IPS-NIHi11 (cell line): ENCODE measurements at places on chromosomes 16 and 17.

GRCh38 chr17:65388911-65389310, 172.5 kb downstream of the AXIN2 start:
- DNase-seq: no peak

GRCh38 chr17:4487820-4488716, 10.6 kb upstream of the SPNS2 start:
- no peak for DNase-seq

GRCh38 chr17:68634345-68634876, 33.2 kb upstream of the FAM20A start:
- no peak for DNase-seq

DNA sequence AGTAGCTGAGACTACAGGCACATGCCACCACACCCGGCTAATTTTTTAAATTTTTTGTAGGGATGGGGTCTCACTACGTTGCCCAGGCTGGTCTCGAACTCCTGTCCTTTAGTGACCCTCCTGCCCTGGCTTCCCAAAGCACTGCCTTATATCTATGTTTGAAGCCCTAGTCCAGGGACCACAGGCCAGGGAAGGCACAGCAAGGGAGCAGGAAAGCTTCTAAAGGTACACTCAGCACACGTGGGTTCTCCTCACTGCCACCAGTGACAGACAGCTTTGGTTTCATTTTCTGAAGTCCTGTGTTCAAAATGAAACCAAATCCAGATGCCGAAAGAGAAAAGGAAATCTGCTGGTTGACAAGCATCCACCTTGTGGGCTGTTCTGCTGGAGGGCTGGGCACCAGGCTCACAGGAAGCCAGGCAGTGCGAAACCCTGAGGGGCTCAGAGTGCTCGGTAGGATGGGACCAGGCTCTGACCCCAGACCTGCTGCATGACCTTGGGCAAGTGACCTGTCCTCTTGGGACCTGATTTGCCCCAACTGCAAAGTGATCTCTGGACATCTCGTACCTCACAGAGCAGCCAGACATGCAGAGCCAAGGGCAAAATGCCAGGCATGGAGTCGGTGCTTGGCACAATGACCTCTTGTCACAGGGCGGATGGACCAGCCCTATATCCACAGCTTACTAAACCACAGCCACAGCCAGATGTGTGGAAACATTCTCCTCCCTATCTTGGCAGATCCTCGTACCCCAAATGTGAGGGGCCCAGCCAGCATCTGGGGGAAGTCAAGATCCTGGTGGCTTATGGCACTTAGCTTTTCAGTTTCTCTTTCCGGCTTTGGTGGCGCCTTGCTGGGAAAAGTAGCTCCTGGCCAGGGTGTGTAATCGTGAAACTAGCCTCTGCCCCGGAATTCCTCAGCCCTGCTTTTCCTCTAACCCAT, 2.8 kb upstream of the SOCS1 start:
- DNase-seq: no peak

GRCh38 chr17:66661411-66662256, 173.3 kb upstream of the CACNG5 start:
- DNase-seq: no peak

DNA sequence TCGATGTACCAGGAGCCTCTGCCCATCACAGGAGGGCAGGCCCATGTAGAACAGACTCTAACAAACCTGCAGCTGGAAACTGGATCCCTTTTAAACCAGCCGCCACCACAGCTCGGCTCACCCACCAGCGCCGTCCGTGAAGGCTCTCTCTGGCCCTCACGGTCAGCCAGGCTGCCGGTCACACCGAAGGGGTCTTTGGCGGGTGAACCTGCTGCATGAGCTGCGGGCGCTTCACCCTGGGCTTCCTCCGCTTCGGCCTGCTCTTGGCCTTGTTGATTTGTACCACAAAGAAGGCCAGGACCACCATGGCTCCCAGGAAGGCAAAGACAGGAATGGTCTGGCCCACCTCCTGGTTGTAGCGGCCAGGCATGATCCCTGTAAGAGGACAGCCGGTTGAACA, 11.7 kb upstream of the SLC38A8 start:
- no peak for DNase-seq

- DNase-seq: no peak
Measured at GRCh38 chr17:21010705-21011596, 31.9 kb downstream of the USP22 start.

DNA sequence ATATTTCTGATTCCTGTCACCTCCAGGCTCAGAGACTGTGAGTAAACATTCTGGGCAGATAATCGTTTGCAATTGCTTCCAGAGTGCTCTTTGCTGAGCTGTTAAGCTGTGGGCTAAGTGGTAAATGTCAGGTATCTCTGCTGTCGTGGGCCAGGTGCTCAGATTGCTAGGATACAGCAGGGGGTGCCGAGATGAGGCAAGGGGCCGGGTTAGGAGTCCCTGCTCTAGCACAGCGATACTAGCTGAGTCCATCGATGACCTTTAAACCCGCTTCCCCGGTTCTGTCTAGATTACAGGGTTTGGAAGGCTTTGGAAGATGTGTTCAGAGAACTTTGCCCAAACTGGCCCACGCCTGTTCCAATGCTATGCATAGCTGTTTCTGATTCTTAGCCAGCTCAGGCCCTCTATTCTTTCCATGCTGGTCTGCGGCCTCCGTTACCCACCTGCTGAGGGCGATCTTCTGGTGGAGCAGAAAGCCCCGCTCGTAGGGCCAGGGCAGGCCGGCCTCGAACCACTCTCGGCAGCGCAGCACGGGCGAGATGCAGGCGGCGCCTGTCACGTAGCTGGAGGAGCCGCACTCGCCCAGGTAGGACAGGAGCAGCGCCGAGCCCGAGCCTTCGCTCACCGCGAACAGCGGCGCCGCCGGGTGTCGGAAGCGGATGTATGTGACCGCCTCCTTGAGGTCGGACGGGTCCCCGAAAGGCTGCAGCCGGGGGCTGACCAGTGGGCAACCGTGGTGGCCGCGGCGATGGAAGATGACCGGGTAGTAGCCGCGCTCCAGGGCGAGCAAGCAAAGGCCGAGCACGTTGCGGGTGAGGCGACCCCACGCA, 979 bp downstream of the ABHD15 start:
- DNase-seq: peak; percentile 64

DNA sequence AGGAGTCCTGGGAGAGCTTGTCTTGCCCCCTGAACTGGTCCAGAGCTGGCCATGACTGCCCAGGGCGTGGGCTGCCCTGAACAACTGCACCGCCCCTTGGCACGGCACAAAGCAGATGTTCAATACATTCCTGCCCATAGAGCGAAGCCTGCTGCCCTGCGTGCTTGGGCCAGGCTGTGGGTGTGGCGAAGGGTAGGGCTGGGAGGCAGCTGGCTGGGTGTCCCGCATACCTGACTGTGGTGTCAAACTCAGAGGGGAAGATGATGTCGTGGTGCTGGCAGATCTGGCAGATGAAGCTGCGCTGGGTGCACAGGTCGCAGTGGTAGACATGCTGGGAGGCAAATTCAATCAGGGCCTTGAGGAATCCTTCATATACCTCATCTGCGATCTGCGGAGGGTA, 124.2 kb upstream of the SMURF2 start:
- no peak for DNase-seq

DNA sequence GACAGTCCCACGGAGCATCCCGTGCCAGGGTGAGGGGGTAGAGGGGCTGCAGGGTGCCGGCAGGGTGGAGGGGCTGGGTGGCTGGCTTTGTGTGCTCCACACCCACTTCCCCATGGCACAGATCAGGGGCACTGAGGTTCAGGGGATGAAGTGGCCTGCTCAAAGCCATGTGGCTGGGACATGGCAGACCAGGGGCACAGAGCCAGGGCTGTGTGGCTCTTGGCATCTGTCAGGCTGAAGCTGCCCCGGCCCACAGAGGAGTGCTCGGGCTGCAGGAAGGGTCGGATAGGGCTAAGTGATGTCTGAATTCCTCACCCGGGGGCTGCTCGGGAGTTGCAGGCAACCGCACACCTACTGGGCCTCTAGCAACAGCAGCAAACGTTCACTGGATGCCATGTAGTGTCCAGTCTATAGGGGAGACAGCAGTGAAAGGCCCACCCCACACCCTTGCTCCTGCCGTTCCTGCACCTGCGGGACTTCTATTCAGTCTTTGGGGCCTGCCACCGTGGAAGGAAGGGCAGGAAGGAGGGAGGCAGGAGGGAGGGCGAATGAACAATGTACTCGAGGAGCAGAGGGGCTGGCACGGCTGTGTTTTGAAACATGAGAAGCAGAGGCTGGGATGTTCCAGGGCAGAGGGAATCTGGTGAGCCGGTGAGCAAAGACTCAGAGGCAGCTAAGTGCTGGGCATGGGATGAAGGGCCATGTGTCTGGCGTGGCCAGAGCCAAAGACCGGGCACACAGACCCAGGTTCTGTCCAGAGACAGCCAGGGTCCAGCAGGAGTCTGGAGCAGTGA, 15.1 kb downstream of the SLC5A10 start:
- peak; percentile 82 for DNase-seq

GRCh38 chr16:25034911-25035310, 19.7 kb upstream of the ARHGAP17 start:
- no peak for DNase-seq

DNA sequence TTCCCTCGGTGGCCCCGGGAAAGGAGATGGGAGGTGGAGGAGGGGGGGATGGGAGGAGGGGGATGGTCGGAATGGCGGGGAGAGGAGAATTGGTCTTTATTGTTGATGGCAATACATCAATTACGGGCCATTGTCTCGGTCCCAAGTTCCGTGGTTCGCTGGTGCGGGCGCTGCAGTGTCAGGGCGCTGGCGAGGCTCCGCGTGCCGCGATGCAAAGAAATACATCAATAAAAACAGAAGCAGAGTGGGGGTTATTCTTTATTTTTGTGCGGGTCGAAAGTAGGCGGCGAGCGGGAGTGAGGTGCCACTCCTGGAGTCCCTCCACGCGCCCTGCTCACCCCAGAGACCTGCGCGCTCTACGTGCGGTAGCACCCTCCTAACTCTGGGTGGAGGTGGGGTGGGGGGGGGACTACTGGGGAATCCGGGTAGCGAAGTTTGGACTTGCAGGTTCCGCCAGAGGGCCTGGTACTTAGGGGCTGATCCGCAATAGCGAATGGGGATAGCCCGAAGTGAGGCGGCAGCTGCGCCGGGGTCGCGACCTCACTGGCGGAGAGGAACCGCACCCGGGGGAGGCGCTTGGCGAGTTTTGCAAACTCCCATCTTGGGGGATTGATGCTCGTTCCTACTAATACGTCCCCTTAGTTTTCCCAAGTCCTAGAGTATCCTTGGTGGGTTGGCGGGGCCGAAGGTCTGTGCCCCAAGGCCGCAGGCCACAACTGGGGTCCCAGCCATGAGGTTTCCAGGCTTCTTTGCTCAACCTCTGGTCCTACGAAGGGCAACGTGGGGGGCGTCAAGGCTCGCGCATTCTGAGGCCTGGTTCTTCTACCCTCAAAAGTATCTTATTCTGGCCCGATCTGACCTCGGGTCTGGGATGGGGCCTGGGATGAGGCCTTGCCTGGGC, 3.5 kb upstream of the SALL1 start:
- peak; percentile 50 for DNase-seq

DNA sequence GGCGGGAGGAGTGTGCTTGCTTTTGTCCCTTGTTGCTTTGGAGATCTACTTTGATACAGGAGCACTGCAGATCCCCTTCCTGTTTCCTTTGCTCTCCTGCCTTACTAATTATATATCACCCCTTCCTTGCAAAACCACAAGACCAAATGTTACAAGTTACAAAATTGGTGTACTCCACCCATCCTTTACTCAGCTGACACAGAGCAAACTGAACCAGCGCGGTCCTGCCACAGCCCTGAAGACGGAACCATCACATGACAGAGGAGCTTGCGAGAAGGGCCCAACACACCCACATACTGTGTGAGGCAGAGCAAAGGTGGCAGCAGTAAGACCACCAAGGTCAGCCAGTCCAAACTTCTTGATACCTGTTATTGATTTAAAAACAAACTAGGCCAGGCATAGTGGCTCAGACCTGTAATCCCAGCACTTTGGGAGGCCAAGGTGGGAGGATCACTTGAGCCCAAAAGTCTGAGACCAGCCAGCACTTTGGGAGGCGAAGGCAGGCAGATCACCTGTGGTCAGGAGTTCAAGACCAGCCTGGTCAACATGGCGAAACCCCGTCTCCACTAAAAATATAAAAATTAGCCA, 33.2 kb downstream of the CYTH1 start:
- no peak for DNase-seq

DNA sequence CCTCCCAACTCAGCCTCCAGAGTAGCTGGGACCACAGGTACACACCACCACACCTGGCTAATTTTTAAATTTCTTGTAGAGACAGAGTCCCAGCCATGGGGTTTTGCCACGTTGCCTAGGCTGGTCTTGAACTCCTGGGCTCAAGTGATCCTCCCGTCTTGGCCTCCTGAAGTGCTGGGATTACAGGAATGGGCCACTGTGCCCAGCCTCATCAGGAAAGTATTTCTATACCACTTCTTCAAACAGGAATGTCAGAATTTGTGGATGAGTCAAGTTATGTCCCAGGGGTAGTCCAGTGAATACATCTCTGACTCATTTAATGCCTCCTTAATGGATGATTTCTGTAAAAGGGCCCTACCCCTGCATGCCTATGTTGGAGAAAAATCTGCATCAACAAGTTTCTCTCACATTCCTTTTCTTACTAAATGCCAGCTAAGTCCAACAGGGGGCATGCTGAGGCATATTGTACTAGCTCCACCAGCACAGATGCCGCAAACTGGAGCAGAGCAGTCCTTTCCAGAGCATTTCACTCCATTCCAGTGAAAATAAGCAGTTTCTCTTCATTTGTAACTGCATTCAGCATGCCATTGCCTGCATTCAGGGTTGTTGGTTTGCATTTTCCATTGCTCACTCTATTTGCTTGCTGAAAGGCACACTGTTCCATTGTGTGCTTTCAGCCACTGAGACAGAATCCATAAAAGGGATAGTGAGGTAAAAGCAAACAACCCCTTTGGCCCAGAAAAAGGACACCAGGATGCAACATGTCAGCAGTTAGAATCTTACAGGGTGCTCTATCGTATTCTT, 5.3 kb upstream of the CAVIN1 start:
- DNase-seq: peak; percentile 58

DNA sequence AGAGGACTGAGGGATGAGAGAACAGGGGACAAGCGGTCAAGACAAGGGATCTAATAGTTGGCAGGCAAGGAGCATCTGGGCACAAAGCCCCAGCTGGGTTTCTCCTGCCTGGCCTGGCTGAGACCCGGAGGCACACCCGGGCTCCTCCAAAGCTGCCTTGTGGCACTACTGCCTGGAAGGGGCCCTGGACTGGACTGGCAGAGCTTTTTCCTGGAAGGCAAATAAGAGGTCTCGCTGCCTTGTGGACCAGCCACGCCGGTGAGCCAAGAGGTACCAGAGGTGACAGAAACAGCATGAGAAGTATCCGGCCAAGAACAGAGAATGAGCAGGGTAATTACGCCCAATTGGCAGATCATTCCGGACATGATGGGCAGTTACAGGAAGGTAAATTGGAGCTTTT, 64.6 kb downstream of the GTF3C1 start:
- no peak for DNase-seq
